Activated T-cell treated with anti-CD3 and anti-CD28 coated beads for 1 hour (primary cell): ENCODE measurements at places on chromosomes 2 and 18.
A peak's percentile ranks its signal among the peaks of the same experiment; 100 is the strongest.

- peak; percentile 59 for DNase-seq
Observed at GRCh38 chr2:41869542-41870264, 178.1 kb upstream of the PKDCC start.

- no peak for DNase-seq
Observed at GRCh38 chr18:10074728-10075127, 160.9 kb downstream of the VAPA start.

DNA sequence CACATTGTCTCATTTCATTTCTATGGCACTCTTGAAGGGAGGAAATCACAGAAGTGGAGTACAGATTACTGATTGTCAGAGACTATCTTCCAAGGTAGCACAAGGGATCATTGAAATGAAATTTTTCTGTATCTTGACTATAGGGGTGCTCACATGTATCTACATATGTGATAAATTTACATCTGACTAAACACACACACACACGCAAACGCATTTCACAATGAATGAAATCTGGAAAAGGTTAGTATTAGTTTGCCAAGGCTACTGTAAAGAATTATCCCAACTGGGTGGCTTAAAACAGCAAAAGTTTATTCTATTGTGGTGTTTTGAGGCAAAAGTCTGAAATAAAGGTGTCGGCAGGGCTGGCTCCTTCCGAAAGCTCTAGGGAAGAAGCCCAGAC lies 144.6 kb downstream of the SH3BP4 start:
- no peak for DNase-seq

- DNase-seq = no peak
Observed at GRCh38 chr2:150375333-150375732, 112.1 kb downstream of the RND3 start.

DNA sequence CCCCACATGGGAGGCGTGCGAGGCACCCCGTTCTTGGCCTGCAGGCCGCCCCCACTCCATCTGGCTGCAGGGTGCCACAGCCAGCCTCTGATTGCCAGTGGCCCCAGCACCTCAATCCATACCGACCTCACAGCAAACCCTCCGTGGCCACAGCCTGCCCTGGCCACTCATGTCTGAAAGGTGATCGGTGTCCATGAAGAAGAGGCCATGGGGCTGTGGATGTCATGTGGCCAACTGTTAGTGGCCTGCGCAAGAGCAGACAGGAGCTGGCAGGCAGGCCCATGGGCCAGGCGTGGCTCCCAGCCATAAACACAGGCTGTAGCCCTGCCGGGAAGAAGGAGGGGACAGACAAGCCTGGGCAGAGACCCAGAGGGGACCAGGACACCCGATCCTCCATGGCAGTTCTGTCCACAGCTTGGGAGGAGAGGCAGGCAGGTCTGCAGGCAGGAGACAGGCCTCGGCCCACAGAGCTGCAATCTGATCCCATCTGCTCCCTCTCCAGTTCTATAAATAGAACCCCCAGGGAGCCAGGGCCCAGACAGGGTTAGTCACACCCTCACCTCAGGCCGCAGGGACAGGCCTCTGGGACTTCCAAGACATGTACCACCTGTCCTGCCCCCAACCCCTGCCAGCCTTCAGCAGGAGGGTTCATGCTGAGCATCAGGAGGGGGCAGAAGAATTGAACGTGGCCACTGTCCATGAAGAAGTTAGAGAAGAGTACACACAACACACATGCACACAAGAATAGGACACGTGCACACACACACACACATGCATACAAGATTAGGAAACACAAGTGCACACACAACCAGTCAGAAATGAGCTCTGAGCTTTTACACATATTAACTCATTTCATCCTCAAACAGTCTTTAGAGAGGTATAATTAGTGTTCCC lies 16.9 kb downstream of the STEAP3 start:
- no peak for DNase-seq

- DNase-seq = no peak
Observed at GRCh38 chr2:68309426-68309825, 10.3 kb downstream of the CNRIP1 start.

DNA sequence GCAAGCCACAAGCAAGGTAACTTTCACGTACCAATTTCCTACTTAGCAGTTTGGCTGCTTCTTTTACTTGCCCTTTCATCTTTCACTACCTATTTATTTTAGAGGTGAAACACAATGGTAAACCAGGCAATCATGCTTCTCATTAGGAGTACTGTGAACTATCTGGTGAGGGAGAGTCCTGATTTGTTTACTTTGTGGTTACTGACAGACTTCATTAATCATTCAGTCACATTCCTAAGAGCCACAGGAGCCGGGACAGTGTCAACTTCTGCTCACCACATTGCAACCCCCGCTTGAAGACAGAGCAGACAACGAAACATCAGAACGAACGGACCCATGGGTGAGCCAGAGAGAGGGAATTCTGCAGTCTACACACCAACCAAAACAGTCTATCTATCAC lies 28.8 kb downstream of the TUBB6 start:
- no peak for DNase-seq

DNA sequence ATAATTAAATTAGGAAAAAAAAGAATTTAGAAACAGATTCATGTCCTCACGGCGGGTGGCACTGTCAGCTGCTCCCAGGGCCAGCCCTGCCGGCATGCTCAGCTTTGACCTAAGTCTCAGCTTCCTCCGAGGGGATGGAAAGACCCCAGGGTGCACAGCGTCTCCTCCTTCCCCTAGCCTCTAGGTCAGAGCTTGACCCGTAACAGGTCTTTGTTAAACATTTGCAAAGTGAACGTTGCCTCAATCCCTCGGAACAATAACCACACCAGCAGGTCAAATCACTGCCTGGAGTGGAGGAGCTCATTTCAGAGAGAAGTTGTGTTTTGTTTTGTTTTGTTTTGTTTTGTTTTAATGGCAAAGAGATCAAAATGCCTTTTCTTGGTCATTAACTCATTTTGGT lies 171.3 kb downstream of the TMEM18 start:
- DNase-seq = no peak

- DNase-seq = no peak
Observed at GRCh38 chr2:232941912-232942594, 71.0 kb downstream of the NGEF start.

DNA sequence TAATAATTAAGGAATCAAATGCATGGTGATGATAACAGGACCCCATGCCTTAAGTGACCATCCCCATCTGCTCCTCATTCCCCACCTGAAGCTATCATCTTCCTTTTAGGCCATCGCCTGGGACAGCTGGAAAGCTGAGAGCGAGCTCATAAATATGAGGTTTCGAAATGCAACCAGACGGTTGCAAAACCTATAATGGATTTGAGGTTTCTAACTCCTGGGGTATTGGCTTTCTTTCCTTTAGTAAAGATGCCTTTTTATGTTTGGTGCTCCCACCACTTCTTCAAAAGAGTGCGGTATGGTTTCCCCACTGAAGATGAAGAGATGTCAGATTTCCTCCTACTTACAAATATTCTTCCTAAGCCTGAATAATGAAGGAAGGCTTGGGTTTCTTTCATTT lies 1589.5 kb upstream of the PIK3C3 start:
- DNase-seq = no peak

DNA sequence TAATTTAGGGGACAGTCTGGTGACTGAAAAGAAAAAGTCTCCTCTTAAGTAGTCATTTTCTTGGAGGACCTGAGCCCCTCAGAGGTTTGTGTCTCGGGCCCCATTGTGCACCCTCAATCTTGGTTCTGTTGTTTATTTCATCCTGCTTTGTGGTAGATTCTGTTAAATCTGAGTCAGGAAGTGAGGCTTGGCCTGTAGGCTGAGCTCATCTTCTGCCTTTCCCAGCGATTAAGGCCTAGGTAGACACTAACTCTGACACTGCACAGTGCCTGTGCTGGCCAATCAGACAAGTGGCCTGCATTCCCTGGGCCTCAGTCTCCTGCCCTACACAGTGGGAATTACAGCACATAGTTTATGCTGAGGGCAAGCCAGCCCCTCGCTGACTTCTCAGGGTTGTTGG lies 80.2 kb downstream of the CTIF start:
- no peak for DNase-seq

DNA sequence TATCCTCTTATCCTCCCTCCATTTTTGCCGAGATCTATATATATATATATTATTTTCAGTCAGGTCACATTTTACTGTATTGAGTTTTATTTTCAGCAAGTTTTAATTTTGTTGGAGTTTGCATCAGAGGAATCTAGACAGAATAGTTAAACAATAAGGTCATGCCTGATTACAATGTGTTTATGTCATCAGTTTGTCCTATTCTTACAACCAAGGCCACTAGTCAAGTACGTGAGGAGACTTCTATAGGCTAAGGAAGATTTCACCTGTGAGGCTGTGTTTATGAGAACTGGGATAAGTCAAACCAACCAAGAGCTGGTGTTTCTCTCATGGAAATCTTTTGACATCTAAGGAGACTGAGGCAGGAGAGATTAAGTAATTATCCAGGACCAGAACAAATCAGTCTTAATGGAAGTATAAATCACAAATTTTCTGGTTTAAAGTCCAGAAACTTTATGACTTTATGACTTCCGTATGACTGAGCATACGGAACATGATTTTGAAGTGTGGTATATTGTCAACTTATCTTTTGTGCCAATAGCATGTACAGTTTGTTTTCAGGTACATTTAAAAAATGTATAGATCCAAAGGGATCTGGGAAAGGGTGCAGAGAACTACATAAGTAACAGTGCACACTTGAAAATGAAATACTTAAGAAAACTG lies 100.0 kb upstream of the DTNA start:
- DNase-seq = no peak

DNA sequence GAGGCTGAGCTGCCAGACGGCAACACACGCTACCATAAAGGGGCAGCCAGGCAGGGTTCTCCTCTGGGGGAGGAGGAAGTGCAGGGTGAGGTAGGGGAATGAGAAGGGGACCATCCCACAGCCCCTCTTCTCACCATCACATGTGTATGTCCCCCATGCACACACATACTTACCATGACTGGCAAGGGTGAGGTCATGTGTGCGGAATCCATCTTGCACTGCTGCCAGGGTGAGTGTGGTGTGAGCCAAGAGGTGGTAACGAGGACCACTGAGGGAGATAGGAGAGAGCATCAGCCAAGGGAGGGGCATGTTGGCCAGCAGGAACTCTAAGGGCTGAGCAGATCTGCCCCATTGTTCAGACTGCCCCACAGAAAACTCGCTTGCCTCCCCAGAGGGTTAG lies 7.1 kb downstream of the WDR54 start:
- no peak for DNase-seq

DNA sequence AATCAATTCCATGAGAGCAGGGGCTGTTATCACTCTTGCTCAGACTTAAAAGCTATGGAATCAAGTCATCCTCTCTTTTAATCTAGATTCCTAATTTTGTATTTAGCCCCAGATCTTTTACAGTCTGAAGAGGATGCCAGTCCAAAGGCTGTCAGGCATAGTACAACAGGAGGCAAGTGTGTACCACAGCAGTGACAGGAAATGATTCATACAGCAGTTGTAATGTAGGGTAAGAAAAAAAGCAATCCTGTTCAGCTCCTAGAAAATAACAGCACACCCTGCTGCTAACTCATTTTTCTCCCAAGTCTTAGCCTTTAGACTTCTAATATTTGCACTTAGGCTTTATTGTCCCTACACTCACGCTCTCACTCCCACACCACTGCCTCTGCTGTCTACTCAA lies 127.8 kb upstream of the SYT4 start:
- no peak for DNase-seq

DNA sequence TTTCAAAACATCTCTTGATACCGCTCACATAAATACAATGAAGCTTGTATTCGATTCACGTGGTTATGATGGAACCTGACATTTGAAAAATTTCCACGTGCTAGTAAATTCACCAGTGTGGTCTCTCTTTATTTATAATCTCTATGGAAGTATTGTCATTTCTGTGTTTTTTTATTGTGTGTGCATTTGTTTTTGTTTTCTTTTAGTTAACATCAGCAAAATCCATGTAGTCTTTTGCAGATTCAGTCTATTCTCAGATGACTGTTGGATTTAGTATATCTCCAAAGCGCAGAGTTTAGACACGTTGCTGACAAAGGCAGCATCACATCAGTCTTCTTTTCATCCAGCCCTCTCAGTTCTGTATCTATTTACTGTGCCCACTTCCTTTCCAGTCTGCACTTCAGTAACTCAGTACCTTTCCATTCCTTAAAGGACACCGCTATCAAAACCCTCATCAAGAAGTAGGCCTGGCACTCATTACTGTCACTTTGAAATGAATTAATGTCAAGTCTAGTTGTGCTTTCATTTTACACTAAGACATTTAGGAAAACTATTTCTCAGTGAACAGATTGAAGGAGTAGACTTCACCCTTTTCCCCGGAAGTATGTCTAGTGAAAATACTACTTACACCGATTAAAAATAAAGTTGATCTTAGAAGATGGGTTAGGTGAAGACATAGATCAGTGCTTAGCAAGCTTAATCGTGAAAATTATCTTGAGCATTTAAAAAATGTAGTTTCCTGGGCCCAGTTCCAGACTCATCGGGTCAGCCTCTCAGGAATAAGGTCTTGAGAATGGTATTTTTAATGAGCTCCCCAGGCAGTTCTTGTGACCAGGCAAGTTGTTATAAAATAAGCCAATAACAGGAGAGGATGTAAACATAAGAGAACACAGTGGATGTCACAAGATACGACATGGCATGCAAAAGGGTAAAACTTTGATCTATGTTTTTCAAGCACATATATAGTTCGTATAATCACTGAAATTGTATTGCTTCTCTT lies 506.8 kb upstream of the ZEB2 start:
- DNase-seq = no peak

DNA sequence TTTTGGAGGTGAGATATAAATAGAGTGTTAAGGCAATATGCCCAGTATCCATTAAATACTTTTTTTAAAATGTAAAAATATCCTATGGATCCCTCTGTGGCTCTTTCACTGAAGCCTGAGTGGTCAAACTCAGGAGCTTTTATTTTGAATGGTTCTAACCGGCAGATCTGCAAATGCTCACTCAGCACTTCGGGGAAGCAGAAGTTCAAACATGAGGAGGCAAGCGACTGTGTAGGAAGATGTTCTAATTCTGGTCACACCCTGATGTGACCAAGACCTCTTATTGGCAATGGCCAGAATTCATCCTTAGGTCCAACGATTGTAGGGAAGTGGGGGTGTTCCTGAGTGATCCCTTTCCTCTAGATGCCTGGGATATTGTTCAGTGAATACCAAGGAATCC lies 168.8 kb downstream of the CDCA7 start:
- no peak for DNase-seq

- DNase-seq = no peak
Observed at GRCh38 chr18:4453567-4453873, 1.6 kb downstream of the DLGAP1 start.

GRCh38 chr2:66682476-66682875 lies 247.6 kb downstream of the MEIS1 start:
- DNase-seq = no peak

- no peak for DNase-seq
Observed at GRCh38 chr18:68489013-68489792, 225.7 kb downstream of the TMX3 start.

GRCh38 chr18:55849391-55849790 lies 261.4 kb upstream of the TCF4 start:
- DNase-seq = no peak

DNA sequence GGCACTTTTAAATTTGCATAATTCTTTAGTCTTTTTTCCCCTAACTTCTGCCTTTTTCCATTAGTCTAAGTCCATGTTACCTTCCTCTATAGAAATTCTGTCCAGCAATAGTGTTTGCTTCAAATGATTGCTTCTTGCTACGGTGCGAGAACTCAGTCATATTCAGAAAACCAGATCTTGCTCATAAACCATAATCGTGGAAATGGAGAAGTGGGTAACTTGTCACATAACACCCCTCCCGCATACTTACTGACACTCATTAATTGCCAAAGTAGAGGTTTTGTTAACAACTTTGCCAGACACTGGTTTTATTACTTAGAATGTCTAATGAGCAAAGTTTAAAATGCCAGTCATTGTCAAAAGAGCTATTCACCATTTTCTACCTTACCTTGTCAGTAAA lies 94.3 kb upstream of the TWSG1 start:
- DNase-seq = no peak

GRCh38 chr2:196268025-196268424 lies 96.6 kb upstream of the STK17B start:
- DNase-seq = no peak
